ENCODE measurements at places on chromosomes 4 and X.

- no peak for DNase-seq
Measured at GRCh38 chr4:9919047-9919446, 102.2 kb downstream of the SLC2A9 start.

DNA sequence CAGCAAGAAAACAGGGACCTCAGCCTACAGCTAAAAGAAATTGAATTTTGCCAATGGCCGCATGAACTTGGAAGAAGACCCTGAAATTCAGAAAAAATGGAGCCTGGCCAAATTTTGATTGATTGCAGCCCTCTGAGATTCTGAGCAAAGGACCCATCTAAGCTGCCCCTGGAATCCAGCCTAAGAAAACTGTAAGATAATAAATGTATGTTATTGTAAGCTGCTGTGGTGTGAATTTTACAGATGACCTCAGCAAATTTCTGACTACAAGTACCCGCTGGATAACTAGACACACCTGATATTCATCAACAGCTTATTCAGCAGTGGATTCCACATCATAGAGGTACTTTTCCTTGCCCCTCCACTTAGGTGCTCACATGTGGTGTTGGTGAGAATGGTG is 119.5 kb upstream of the EPHA5 start:
- DNase-seq, result no peak

DNA sequence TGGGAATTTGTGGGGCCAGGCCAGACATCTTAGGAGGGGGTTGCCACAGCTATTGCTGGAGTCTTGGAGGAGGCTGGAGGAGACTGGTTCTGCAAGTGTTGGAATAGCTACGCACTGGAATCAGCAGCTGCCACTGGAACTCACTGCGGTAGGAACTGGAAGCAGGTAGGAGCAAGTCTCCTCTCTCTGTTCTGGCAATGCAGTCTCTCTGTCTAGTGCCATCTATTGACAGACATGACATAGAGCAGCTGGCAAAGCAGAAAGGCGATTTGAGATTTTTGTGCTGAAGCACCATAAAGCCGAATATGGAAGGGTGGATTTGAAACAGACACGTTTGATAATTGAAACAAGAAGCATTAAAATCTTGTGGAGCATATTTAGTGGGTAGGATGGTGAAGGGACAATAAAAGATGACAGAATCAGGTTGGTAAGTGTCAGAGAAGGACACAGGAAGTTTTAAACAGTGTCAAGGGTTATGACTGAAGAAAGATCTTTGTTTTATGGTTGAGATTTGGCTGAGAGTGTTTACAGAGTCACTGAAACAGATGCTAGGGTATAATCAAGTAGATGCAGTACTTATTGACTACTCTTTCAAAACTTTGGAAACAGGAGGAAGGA is 23.5 kb upstream of the SYNPO2 start:
- no peak for DNase-seq

DNA sequence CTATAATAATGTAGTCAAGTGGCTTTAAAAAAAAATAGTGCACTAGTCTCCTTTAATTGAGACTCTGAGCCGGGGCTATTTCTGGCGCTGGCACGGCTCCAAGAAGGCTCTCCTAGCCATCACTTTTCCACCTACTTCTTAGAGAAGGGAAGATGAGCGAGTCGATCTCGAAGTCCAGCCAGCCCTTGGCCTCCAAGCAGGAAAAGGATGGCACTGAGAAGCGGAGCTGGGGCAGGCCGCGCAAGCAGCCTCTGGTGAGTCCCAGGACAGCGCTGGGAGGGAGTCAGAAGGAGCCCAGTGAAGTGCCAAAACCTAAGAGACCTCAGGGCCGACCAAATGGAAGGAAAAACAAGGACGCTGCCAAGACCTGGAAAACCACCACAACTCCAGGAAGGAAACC is 531.9 kb downstream of the MAGEB5 start:
- DNase-seq, result no peak

DNA sequence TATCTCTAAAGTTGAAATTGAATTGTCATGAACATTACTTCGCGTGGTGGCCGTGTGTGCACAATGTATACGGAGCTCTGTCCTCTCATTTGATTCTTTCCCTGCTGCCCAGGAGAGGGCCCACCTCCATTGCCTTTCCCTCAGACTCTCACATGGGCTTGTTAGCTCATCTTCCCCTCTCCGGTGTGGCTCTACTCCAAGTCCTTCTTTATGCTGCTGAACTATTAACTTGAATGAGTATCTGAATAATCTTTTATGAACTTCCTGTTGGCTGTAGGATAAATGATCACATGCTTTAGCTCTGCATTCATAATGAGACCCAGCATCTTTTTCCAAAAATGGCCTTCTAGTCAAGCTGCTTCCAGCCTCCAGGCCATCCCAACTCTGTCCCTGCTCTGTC is 68.8 kb upstream of the CLNK start:
- DNase-seq, result no peak

GRCh38 chrX:2680486-2681348 is 10.4 kb upstream of the CD99 start:
- no peak for DNase-seq

DNA sequence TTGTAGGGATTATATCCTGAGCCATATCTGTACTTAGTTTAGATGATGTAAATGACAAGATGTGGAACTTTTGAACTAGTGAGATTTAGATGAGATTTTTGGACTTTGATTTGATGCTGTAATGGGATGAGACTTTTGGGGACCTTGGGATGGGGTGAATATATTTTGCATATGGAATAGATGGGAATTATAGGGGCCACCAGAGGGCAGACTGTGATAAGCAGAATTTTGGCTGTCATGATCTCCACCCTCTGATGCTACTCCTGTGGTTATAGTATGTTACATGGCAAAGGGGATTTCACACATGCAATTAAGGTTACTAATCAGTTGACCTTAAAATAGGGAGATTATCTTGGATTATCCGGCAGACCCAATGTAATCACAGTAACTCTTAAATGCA is 214.0 kb upstream of the NHS start:
- no peak for DNase-seq

GRCh38 chr4:118967393-118967792 is 78.7 kb downstream of the SYNPO2 start:
- no peak for DNase-seq

GRCh38 chr4:169068423-169068822 is 58.4 kb upstream of the CBR4 start:
- DNase-seq, result no peak

GRCh38 chrX:78106651-78106986 is 2.6 kb downstream of the PGK1 start:
- no peak for DNase-seq

DNA sequence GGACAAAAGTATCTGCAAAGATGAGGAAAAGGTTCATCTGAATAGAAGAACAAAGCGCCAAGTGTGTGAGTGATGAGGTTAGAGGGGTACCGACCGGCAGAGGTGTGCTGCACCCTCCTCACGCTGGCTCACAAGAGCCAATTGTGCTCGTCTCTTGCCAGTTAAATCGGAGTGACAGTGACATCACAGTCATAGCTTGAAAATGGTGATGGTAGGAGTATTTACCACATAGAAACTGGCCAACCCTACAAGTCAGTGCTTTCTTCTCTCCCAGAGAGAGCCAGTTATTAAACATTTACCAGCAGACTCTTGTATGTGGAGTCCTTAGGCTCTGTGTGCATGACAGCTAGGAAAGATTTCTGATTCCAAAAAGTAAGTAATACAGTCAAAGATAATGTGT is 32.4 kb downstream of the CLDN22 start:
- DNase-seq, result no peak

DNA sequence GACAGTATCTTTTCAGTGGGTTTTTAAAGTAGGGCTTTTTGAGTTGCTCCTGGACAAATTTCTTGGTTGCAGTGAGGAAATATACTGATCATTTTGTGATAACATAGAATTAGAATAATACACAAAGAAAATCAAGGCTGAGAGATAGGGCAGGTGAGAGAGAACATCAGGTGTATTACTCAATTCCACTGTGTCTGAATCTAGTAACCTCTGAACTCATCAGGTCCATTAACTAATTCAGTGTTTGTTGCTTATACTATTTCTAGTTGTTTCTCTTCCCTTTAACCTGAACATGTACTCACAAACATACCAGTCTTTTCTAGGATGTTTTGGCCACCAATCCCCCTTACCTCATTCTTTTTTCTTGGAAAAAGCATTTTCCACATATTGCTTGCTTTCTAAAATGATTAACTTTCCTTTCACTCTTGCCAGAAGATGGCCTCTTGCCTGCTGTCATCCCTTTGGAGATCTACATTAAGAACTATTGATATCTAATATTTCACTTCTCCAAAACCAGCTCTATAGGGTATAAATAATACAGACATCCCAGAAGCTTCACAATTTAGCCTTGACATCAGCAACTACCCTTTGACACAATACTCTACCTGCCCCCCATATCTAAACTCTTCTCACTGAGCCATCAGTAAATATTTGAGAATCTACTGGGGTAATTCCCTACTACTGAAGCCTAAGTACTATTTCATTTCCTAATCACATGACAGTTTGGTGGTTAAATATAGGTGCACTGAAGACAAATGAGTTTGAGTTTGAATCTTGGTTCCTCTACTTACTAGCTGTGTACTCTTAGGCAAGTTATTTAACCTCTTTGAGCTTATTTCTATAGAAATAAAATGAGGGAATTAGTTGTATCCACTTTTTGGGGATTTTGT is 470.8 kb upstream of the IGFBP7 start:
- DNase-seq, result no peak

DNA sequence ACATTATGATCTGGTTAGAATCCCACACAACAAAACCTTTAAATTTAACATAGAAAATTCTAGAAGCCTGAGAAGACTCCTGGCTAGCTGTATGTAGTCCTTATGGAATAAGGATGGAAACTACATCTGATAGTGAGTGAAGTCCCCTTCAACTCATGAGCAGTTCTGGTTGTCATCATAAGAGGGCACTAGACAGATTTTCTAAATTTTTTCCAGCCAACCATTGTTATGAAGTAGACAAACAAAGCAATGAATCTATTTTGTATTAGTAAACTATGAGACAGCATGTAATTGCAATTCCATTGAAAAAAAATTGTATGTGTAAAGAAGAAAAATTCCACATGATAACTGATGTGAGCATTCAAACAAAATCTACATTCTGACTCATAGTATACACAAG is 35.2 kb downstream of the PWWP3B start:
- DNase-seq, result no peak

GRCh38 chrX:150205011-150205410 is 158.1 kb upstream of the MAMLD1 start:
- DNase-seq, result no peak

GRCh38 chr4:174324236-174324635 is 40.5 kb downstream of the CEP44 start:
- no peak for DNase-seq

GRCh38 chr4:36206012-36206411 is 38.3 kb downstream of the ARAP2 start:
- no peak for DNase-seq

GRCh38 chr4:76504613-76505465 is 69.8 kb downstream of the SHROOM3 start:
- DNase-seq, result no peak

DNA sequence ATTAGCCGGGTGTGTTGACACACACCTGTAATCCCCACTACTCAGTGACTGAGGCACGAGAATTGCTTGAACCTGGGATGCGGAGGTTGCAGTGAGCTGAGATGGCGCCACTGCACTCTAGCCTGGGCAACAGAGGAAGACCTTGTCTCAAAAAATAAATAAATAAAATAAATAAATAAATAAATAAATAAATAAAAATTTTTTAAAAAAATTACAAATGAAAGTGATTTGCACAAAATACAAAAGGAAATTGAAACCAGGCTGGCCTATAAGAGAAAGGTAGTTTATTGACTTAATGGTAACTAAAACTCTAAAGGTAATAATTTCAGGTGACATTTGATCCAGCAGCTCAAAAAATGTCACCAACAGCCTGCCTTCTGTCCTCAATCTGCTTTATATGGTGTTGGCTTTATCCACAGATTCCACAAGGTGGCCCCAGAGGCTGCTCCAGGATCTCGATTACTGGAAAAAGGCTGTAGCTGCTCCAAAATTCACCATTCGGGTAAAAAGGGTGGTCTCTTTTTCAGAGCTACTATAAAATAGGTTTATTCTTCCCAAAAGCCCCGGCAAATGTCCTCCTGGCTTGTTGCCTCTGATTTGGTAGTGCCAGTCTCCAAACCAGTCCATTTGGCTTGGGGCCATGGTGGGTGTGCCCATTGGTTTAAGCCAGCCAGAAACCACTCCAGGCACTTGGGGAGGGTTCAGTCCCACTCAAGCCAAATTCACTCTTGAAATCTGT is 61.4 kb upstream of the TRIM2 start:
- DNase-seq, result peak; percentile 62

GRCh38 chrX:14594521-14594920 is 65.2 kb downstream of the GLRA2 start:
- DNase-seq, result no peak

Measured in mesothelial cell of epicardium (in vitro differentiated cells).